ENCODE measurements at places on chromosomes 16 and 17.

DNA sequence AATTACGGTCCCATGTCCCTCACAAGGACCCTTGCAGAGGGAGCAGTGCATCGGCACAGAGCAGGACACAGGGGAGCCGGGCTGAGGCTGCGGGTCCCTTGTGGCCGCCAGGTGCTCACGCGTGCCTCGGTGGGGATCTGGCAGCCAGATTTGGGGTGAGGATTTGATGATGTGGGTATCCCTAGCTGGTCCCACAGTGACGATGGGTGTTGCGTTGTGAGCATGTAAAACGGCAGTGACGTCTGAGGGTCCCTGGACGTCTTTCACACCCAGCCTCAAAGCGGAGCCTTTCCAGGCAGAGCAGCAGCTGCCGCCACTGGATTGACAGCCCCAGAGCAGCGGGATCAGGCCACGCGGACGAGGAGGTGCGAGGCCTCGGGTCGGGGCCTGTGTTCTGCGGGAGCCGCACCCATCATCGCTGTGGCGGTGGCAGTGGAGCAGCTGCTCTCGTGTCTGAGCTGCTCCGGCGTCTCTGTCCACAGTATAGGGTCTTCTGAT, 54.6 kb downstream of the WDR45B start:
- no peak for DNase-seq

DNA sequence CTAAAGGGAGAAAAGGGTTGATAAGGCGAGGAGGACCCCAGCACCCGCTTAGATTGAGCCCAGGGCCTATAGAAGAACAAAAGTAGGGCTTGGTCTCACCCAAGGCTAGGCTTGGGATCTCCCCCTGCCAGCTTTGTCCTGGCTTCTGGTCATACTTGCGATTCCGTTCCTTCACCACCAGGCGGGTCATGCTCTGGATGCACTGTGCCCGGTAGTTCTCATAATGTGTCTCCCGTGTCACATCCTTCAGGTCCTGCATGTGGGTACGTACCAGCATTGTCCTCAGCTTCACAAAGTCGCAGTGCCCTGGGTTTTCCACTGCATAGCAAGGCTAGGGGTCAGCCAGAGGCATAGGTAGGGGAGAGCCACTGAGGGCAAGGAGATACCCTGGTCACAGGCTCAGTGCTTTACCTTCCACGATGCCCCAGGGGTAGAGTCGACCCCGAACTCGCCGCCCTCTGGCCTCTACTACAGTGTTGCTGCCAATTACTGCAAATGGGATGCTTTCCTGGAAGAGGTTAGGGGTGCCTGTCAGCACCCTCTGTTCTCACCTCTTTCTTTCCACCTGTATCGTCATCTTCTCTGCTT, 6.5 kb upstream of the MTMR4 start:
- DNase-seq: no peak

DNA sequence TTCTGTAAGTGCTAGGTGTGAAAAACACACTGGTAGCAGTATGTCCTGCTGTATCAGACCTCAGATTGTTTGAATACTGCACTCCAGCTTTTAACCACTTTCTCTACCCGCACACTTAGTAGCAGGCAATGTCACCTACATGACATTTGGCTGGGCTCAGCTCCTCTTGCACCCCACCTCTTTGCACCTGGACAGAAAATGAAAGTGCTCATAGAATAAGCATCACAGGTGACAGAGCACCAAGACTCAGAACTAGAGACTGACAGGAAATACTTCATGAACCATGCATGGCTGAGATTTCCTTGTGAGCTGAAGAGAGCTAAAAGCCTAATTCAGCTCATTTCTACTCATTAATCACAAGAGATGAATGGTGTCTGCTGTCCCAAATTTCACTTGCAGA, 1014.2 kb upstream of the CDH8 start:
- no peak for DNase-seq

- DNase-seq: no peak
Observed at GRCh38 chr17:79842136-79842655, 3.0 kb upstream of the CBX4 start.

DNA sequence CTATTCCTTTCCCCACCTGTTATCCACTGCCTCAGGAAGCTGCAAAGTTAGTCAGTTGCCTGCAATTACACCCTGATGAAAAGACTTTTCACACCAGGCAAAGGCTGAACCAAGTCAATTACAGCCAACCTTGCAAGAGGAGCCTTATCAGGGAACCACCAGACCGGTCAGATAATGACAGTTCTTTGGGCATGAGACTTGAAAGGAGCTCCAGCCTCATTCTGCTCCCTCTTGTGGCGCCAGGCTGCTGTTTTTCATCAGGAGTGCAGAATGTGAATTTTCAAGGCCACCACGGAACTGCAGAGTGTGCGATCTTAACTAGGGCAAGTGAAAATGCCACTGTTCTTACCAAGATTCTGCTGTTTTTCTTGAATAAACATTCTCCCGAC, 22.5 kb downstream of the DNAI2 start:
- DNase-seq: no peak

DNA sequence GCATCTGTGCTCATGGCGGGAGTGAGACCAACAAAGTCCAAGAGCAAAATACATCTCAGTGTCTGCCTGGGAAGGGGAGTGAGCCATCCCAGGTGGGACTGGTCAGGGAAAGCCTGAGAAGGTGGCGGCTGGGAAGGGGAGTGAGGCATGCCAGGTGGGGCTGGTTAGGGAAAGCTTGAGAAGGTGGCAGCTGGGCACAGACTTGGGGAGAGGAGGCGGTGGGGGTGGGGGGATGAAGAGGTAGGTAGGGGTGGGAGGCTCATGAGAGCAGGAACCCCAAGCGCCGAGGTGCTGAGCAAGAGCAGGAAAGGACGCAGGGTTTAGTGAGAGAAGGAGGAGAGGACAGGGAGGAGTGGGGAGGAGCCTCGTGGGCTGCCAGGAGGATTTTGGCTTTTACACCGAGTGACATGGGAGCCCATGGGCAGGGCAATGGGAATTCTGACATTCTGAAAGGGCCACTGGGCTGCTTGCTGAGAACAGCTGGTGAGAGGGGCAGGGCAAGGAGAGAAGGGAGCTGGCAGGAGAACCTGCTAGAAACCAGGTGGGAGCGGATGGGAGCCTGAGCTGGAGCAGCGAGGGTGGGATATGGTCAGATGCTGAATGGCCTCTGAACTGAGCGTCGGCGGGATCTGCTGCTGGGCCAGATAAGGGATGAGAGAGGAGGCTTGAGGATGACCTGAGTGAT, 256.1 kb upstream of the RPL38 start:
- DNase-seq: no peak

DNA sequence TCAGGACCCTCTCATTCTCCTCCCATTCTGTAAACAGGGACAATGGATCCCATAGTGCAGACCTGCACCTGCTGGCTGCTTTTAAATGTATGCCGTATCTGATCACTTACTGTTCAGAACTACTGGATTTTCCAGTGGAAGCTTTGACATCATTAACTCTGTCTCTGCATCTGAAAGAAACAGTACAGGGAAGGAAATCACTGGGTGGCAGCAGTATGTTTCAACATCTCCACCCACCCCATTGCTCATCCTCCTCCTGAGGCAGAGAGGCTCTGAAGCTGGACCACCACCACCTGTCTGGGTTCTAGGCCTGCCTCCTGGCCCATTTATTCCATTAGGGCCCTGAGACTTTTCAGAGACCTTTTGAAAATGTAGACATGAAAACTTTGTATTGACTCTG, 2.6 kb downstream of the CCL15 start:
- DNase-seq: no peak

GRCh38 chr17:75576661-75577060, 10.9 kb upstream of the MYO15B start:
- DNase-seq: no peak

DNA sequence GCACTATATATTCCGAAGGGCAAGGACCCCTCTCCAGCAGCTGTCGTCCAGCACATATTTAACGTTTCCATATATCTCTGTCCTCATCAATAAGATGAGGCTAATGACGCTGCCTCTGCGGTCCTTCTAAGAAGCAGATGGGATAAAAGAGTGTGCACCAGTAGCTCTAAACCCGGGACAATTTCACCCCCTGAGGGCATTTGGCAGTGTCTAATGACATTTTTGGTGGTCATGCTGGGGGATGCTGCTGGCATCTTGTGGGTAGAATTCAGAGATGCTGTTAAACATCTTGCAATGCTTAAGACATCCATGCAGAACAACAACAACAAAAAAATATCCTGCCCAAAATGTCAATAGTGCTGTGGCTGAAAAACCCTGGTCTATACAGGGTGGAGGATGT, 372.9 kb downstream of the CDH13 start:
- no peak for DNase-seq

- DNase-seq: no peak
Observed at GRCh38 chr16:4862639-4863038, 15.4 kb downstream of the UBN1 start.

- DNase-seq: peak; percentile 91
Observed at GRCh38 chr17:71828182-71828596, 292.6 kb upstream of the SOX9 start.

DNA sequence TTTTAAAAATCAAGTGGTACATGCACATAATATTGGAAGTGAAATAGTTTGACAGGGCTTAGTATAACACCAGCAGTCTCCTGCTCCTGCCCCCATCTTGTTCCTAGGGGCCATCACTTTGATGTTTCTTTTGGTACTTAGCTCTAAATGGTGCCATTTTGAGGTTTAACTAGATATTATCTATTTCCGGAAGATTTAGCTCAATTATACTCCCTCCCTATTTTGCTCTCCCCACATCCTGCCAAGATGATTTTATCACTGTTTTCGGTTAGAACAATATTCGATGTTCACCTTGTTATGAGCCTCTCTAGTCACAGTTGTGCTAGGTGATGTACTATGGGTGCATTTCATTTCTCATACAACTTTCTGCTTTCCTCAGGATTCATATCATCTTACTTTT, 20.0 kb upstream of the SLC35G3 start:
- no peak for DNase-seq

GRCh38 chr16:56320811-56321558, 104.4 kb downstream of the AMFR start:
- no peak for DNase-seq

GRCh38 chr16:1152651-1153259, at the start of gene CACNA1H:
CACNA1H (plus strand) TSS chr16:1153106; CDS start chr16:1153738, 632 bp downstream.
- no peak for DNase-seq

DNA sequence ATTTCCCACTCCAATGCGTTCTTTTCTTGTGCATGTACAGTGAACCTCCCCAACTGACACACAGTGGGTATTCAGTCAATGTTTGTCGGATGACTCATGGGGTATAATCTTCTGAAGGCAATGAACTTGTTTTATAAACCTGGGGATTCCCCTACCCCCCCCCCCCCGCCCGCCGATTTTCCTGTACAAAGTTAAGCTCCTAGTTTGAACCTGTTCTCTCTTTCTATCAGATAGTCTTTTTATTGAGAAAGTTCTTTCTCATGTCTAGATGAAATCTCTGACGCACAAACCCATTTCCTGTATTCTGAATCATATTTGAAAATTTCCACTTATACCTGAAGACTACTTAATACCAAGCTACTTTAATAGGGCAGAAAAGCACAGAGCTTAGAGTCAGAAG, 338.3 kb downstream of the CA10 start:
- DNase-seq: no peak

- DNase-seq: no peak
Observed at GRCh38 chr17:71334048-71334751, 786.6 kb upstream of the SOX9 start.

GRCh38 chr16:5070431-5071186, 1.0 kb upstream of the ALG1 start:
- DNase-seq: no peak

DNA sequence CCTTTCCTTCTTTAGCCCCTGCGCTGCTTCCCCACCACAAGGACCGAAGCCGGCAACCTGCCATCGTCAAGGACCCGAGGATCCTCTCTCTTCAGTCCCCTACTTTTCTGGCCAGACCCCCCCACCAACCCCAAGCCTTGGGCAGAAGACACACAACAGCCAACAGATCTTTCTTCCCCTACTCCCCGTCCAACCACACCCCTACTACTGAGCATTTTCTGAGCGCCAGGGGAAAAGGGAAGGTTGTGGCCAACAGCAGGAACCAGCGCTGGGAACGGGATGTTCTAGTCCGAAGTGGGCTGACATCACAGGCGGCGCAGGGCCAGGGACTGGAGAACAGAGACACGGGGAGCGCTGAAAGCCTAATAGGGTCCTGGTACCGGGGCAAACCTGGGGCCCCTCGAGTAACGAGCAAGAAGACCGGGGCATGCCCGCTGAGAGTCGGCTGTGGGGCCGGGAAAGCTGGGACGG, 528 bp downstream of the PER1 start:
- peak; percentile 34 for DNase-seq

- DNase-seq: no peak
Observed at GRCh38 chr17:51419476-51419875, 159.1 kb downstream of the UTP18 start.

DNA sequence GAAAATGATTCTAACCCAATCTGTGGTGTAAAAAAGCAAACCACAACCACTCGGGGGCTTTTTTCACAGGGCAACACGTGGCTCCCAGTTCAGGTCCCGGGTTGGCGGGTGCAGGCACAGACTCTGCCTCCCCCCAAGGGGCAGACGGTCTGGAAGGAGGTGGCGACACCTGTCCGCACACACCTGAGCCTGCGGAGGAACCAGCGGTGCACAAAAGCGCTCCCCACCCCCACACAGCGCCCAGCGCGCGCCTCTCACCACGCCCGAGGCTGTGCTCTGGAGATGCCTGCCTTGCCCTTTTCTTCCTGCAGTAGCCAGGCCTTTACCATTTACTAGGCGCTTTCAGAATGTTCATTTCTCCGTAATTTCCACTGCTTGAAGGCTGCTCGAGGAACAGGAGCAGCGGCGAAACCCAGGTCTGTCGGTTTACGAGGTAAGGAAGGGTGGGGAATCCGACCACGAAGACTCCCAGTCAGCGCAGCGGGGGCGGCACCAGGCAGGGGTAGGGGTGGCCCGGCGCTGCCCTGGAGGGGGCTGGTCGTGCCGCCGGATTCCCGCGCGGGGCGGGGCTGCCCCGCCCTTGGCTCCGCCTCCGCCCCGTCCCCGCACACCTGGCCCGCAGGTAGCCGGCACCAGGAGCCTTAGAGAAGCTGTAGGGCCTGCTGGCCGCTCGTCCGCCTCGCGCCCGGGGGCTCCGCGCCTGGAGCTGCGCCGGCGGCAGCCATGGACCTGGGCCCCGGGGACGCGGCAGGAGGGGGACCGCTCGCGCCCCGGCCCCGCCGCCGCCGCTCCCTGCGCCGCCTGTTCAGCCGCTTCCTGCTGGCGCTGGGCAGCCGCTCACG, at the start of gene USP43:
TSS of gene USP43 (plus strand) at position 608 of the 842 bp plus-strand sequence. CDS start at position 724, 116 bp downstream.
- DNase-seq: peak; percentile 80

- DNase-seq: no peak
Observed at GRCh38 chr17:79947351-79948031, 88.2 kb downstream of the TBC1D16 start.

GRCh38 chr17:61833536-61834193, 29.7 kb downstream of the BRIP1 start:
- DNase-seq: no peak

- DNase-seq: no peak
Observed at GRCh38 chr17:20026960-20027359, 17.8 kb downstream of the SPECC1 start.

- peak; percentile 29 for DNase-seq
Observed at GRCh38 chr16:74695450-74696422, 4.9 kb downstream of the MLKL start.
